ENCODE measurements at places on chromosomes 2 and 18.

- no peak for DNase-seq
Measured at GRCh38 chr18:79819968-79820351, 22.2 kb downstream of the KCNG2 start.

GRCh38 chr18:37122877-37123276 is 293.9 kb downstream of the KIAA1328 start:
- no peak for DNase-seq

DNA sequence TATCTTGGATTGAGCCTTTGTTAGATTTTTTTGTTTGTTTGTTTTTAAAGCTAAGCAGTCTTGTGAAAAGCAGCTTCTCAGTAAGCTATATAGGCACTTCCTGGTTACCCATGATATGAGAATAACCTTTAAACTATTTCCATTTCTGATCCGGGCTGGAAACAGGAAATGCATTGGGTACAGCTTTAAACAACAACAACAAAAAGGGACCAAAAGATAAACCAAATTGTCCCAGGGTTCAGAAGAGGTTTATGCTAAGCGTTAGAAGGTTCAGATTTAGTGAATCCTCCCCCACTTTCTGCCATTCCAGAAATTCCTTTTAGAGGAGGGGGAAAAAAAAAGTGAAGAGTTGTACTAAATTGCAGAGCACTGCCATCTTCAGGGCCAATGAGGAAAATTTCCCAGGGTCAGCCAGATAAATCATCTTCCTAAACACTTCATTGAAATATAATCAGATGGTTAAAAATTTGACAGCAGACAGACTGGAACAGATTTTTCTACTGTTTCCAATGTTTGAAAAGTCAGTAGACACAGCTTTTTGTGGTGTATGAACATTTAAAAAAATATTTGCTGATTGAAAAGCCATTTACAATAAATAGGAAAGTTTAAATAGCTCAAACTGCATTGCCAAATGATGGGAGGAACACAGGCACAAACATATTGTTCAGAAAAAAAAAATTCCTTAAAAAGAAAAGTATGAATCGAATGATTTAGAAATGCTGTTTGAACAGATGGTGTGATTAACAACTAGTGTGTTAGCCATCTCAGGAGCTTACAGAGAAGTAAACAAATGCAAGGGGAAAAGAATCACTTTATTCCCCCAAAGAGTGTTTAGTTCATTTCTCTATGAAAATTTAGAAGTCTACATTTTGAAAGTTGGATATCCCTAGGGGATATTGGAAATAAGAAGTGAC is 189.9 kb upstream of the TANK start:
- no peak for DNase-seq

GRCh38 chr2:143525402-143525860 is 396.2 kb downstream of the ARHGAP15 start:
- no peak for DNase-seq

- no peak for DNase-seq
Measured at GRCh38 chr2:11729362-11730212, 16.8 kb upstream of the LPIN1 start.

DNA sequence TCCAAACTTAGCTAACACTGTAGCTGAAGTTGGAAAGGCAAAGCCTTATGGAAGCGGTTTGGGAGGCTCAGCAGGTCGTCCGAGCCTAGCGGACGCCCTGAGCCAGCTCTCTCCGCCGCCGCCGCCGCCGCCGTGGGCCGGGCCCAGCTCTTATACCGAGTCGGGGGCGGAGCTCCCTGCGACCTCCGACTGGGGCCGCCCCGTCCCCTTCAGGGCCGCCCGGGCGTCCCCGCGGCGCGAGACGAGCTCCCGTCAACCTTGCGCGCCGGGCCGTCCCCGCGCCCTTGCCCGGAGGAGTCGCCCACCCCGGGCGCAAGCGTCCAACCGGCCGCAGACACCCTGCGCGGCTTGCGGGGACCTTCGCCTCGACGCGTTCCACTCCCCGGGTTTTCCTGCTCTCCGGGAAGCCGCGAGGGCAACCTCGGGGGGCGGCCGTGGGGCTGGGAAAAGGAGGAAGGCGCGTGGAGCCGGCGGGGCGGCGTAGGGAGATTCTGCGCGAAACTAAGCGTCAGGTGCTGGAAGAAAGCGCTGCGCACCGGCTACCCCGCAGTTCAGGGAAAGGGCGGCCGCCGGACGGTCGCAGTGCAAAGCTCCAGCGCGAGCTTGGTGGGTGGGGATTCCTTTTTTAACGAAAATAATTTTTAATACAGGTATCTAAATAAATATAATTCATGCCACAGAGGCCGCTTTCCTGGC is at the start of gene SLC40A1:
Gene SLC40A1, minus strand, starts transcription at position 129 of the 696 bp plus-strand sequence. CDS start 326 bp downstream, outside the sequence.
- DNase-seq: peak; percentile 48

DNA sequence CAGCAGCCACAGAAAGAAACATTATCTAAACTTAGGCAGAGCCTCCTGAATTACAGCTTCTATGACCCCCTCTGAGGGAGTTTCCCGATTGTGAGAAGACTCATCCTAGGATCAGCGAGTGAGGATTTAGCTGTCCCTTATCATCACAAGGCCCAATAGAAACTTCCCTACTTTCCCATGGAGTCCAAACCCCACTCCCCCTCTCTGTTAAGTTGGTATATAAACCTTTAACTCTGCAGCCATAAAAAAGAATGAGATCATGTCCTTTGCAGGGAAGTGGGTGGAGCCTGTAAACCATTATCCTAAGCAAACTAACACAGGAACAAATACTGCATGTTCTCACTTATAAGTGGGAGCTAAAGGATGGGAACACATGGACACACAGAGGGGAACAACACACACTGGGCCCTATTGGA is 78.8 kb downstream of the MYL12B start:
- no peak for DNase-seq
